ENCODE measurements at places on chromosomes 5 and 9. TPM values are rescaled to one million over a fixed set of nuclear protein-coding genes. Genes with fewer than 3 reads are reported as not detected.

DNA sequence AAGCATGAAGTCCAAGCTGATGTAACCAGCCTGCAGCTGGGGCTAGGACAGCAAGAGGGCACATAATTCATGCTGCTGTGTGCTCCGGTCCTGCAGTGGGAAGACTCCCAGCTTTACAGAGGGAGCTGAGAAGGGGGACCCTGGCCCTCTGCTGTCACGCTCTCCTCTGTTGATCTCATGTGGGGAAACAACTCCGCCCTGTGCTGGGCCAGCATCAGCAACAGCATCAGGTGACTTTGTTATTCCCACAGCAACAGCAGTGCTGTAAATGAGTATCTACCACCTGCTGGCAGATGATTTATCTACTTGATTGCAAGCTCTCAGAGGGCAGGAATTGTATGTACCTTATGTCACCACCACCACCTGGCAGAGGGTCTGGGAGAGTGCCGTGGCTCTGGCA is 176.2 kb downstream of the COL23A1 start:
- DNase-seq: no peak

- no peak for DNase-seq
These were observed 2.2 kb upstream of the PBX3 start for GRCh38 chr9:125745018-125745417.

GRCh38 chr5:6568383-6568782 is 64.5 kb downstream of the NSUN2 start:
- no peak for DNase-seq

- DNase-seq: no peak
These were observed 23.6 kb upstream of the RAB14 start for GRCh38 chr9:121225240-121225639.

DNA sequence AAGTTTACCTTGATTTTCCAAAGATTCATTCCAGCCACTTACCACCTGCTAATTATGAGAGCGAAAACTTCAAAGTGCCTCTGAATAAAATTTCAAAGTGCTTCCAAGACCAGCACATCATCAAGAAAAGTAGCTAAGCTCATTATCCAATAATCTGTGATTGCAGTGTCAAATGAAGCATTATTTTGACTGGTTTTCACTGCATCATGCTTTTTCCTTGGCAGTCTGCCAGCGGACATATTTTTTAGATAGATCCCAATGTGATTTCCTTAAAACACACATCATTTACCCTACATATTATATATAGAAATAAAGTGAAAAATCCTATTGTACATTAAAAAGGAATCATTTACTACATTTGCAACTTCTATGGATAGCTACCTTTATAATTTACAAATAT is 508.6 kb upstream of the FAM174A start:
- DNase-seq: no peak

GRCh38 chr5:109630093-109630492 is 59.6 kb upstream of the MAN2A1 start:
- no peak for DNase-seq

GRCh38 chr5:68730220-68730978 is 363.4 kb upstream of the SLC30A5 start:
- DNase-seq: peak; percentile 60

GRCh38 chr5:125176005-125176390 is 429.6 kb upstream of the ZNF608 start:
- DNase-seq: no peak

The CYLC2 gene
- total RNA-seq: not detected

The TMEM174 gene
- total RNA-seq: not detected

GRCh38 chr5:155616779-155617392 is 603.3 kb downstream of the KIF4B start:
- no peak for DNase-seq

The MOB3B gene
- total RNA-seq: 19.3 TPM

DNA sequence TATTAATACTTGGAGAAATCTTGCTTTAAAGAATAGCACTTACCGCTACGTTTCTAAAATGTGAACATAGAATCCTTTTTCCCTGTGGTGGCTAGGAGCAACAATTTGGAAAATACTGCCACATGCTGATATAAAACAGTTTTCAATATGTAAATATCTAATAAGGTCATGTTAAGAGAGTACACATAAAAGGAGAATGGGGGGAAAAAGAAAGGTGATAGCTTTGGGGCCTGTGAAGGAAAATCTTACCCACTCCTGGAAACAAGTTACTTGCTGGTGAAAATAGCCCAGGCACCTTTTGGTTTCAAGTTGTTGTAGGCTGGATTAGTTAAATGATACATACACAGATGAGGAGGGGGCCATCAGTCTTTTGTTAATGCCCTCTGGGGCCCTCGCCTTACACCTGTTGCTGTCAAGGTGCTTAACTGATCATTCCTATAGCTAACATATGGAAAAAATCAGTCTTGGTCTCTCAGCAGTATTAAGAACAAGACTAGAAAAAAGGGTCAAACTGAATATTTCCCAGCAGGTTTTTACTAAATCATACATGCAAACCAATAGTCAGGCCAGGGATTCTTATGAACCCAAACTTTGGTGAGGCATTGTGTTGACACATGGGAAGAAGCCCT is 24.1 kb downstream of the FYB1 start:
- no peak for DNase-seq

GRCh38 chr9:17757816-17758215 is 178.9 kb downstream of the SH3GL2 start:
- DNase-seq: no peak

- no peak for DNase-seq
These were observed 157.8 kb downstream of the NTRK2 start for GRCh38 chr9:84827216-84827765.

- DNase-seq: no peak
These were observed 2.6 kb downstream of the IER5L start for GRCh38 chr9:129175515-129175824.

DNA sequence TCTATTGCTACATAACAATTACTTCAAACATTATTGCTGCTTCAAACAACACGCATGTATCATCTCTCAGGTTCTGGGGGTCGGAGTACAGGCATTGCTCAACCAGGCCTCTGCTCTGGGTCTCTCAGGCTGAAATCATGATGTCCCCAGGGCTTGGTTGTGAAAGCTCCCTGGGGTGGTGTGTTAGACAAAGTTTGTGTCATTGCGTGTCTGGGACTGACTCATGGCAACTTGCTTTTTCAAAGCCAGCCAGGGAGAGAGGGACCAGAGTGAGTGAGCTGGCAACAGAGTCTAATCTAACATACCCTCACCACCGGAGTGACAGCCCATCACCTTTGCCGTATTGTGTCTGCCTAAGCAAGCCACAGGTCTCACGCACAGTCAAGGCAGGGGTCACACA is 259.2 kb upstream of the NFIL3 start:
- no peak for DNase-seq

DNA sequence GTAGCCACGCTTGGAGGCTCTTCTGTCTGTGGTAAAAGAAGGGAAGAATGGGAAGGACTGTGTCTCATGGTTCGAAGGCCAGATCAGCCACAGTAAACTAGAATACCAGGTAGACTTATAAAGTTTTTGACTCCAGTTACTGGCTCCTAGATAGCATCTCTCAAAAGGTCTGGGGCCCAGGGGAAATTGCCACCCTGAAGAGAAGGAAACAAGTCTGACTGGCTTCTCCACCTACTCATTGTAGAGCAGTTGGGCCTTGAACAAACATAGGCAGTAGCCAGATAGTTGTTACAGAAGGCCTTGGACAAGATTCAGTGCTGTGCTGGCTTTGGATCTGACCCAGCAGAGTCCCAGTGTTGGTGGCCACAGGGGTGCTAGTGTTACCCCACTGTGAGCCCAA is 890.4 kb downstream of the EFNA5 start:
- DNase-seq: no peak

GRCh38 chr5:127555826-127556225 is 38.4 kb downstream of the PRRC1 start:
- DNase-seq: no peak

Data from breast epithelium (tissue), 4 donors.